NCI-H524 treated with DMSO at 0.1 percent for 48 hours (cell line): ENCODE measurements at places on chromosomes 3 and 15.
A peak's percentile ranks its signal among the peaks of the same experiment; 100 is the strongest.

DNA sequence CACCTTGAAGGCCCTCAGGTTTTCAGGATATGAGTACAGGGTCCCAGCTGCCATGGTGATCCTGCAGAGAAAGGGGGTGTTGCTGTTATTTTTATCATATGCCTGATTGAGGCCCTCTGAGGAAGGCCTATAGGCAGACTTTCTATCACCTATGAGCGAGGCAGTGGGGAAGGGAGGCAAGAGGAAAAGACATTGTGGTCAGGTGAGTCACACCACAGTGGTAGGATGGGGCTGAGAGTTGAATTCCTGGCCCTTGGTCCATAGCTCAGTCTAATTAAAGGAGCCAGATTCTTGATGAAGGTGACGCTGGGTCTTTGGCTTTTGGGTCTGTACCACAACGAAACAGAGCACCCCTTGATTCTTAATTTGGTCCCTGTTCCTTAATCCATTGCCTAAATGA, 72.7 kb downstream of the ZNF621 start:
- no peak for DNase-seq

DNA sequence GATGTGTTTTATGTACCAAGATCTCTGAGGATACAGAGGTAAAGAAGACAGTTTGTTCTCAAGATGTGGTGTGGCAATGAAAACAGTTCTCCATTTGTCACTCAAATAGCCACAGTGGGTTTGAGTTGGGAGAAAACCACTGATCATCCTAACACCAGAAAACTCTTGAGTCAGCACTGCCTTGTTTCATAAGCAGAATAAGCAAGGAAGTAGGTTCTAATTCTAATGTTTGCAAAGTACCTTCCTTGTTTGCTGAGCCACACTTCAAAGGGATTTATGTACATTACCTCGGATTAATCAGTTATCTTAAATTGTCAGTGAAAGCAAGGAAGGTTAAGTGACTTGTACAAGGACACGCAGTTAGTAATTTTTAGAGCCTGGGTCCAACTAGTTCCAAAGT, 107.8 kb upstream of the BOC start:
- DNase-seq = no peak

- peak; percentile 32 for DNase-seq
Observed at GRCh38 chr15:58771621-58772250, 634 bp downstream of the MINDY2 start.

GRCh38 chr3:10717756-10718155, 98.3 kb upstream of the SLC6A11 start:
- DNase-seq = no peak

DNA sequence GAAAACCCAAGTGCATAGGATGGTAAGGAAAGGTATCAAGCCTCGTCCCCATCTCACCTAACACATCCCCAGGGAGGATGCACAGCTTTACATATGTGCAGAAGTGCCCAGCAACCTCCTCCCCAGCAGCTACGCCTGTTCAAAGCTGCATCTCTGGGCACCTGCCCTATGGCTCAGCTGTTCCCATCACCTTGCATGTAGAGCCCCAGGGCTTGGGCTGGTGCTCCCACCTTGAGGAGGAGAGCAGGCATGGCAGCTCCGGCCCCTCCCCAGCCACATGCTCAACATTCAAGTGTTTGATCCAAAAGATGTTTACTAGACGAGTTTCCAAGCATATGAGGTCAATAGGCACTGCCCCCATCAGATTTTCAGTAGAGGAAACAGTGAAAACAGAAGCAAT, 173.5 kb downstream of the ATP10A start:
- DNase-seq = no peak

DNA sequence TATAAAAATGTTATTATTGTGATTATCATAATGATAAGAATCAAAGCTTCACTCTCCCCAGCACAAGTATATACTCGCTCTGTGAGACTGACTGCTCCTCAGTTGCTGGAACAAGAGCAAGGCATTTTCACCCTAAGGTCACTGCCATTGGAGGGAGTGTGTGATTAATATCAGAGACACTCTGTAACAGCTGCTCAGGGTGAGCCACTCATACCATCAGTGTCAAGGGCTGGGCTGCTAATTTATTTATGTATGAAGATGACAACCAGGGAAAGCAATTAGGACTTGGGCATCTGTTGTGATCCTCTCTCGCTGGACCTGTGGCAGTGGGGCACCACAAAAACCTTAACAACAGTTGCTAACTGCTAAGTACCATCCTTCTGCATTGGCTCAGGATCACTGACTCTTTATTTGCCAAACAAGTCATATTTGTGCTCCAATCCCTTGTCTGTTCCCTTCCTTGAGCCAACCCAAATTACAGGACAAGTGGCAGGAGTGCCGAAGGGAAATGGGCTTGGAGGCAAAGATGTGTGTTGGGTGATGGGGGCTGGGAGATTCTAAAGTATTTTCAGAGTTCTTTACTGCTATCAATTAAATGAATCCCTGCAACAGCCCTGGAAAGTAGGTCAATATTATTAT, 297.5 kb upstream of the STT3B start:
- peak; percentile 64 for DNase-seq

- DNase-seq = no peak
Observed at GRCh38 chr3:151276687-151277042, 1.7 kb downstream of the P2RY14 start.

GRCh38 chr3:22443571-22444233, 692.7 kb upstream of the ZNF385D start:
- no peak for DNase-seq

DNA sequence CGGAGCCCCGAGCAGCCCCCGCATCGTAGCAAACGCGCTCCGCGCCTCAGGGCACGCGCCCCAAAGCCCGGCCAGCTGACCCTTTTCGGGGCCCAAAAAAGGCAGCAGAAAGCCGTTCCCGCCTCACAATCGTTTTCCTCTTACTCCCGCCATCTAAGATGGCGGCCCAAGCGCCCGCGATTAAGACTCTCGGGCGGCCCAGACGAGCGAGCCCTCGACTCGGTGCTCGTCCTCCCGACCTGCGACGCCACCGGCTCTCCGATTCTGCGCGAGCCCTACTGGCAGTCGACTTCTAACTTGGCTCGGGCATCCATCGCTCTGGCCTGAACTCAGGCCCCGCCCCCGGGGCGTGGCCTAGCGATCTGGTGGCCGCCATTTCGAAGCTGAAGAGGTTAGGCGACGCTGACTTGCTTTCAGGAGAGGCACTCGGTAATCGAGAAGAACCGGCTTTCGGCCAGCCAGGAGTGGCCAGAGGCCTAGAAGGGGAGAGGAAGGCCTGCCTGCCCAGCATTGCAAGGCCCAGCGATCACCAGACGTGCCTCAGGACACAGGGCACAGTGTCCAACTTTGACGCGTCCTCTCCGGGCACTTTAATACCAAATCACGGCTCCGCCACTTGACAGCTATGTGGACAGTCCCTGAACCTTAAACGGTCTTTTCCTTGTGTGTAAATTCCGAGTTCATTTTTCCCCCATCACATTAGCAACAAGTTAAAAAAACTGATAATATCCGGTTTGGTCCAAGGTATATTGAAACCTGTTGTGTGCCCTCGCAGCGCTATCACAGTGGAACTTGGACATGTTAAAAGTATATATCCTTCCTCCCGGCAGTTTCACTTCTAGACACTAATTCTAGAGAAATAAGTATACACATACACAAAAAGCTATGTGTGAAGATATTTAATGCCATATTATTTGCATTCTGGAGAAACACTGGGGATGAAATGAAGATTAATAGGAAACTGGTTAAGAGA, at the start of gene RAF1:
RAF1 (minus strand) TSS at position 182 of the 973 bp plus-strand sequence. CDS start 45,396 bp downstream, outside the sequence.
- DNase-seq = peak; percentile 88

DNA sequence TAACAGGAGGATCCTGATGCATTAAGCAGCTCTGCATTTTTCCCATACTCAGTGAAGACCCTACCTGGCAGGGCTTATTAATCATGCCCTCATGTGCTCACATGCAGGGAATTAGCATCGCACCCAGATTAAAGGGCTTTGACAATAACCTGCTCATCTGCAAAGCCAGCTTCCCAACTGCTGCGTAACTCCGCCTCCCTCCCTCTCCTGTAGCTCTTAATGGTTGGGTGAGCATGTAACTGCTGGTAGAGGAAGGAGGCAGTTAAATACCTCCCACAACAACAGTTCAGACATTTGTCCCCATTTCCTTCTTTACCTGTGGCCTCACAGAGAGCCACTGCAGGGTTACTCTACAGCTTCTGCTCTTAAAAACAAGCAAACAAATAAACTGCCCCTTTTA, 203.6 kb upstream of the WNT5A start:
- DNase-seq = peak; percentile 17

GRCh38 chr3:122923611-122924010, 104.0 kb downstream of the SEMA5B start:
- no peak for DNase-seq

DNA sequence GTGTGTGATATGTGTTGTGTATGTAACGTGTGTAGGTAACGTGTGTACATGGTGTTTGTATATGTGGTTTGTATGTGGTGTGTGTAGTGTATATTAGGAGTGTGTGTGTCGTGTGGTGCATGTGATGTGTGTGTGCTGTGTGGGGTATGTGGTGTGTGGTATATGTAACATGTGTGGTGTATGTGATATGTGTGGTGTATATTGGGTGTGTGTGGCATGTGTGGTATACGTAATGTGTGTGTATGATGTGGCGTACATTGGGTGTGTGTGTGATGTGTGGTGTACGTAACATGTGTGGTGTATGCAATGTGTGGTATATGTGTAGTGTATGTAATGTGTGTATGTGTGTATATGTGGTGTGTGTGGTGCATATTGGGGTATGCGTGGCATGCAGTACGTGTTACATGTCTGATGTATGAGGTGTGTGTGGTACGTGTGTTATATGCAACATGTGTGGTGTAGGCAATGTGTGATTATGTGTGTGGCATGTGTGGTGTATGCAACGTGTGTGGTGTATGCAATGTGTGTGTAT, 41.2 kb downstream of the ARRDC4 start:
- DNase-seq = no peak

- DNase-seq = no peak
Observed at GRCh38 chr3:124972457-124972856, 37.9 kb upstream of the MUC13 start.

DNA sequence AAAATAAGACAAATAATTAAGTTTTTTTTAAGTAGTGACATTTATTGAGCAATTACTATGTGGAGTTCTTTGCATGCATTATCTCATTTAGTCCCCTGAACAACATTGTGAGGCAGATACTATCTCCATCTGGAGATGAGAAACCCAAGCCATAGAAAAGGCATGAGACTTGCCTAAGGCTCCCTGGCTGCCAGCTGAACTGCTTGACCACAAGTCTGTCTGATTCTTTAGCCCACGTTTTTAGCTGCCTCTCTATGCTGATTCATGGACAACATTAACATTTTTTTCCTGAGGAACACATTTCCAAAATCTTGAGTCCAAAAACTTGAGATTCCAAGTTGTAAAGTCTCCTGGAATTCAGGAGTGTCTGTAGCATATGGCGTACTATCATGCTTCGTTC, 263.6 kb upstream of the GOLGA6L4 start:
- no peak for DNase-seq

DNA sequence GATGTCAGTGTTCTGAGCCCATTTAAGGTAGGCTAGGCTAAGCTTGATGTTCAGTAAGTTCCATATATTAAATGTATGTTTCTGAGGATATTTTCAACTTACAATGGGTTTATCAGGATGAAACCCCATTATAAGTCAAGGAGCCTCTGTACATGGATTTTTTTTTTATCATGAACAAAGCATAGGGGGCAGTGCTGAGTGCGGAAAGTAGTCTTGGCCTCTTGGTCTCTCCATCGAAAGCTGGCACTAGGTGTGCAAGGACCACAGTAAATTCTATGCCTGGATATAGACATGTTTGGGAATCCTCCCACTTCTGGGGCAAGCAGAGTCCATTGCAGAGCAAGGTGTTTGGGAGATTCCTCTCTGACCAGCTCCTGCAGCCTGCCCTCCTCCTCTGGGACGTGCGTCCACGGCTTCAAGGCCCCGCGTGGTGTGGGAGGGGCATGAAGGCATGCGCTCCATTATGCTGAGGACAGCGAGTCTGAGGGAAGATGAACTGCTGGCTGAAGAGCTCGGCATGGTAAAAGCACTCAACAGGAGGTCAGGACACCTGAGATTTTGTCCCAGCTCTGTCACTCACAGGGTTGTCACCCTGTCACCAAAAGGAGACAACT, 122.9 kb upstream of the LIPC start:
- no peak for DNase-seq

GRCh38 chr3:61914276-61914675, 352.9 kb downstream of the PTPRG start:
- no peak for DNase-seq

GRCh38 chr15:61794276-61794675, 266.0 kb downstream of the VPS13C start:
- no peak for DNase-seq

- no peak for DNase-seq
Observed at GRCh38 chr15:71219101-71219500, 103.8 kb downstream of the THSD4 start.

DNA sequence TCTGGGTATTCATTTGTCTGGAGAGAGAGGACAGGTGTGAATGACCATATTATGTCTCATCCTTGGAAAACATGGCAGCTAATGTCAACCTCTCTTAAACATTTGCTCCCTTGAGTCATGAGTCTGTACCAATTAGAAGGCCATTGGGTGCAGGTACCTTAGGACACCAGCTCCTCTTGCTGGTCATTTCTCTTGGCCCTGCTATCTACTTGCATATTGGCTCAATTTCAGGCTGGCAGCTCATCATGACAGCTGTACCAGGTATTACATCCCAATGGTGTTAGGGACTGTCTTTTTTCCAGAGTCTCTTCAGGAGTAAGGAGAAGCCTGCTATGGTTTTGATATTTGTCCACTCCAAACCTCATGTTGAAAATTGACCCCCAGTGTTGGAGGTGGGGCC, 92.2 kb upstream of the ANKRD28 start:
- DNase-seq = no peak

- no peak for DNase-seq
Observed at GRCh38 chr3:172213200-172213599, 173.8 kb downstream of the FNDC3B start.

DNA sequence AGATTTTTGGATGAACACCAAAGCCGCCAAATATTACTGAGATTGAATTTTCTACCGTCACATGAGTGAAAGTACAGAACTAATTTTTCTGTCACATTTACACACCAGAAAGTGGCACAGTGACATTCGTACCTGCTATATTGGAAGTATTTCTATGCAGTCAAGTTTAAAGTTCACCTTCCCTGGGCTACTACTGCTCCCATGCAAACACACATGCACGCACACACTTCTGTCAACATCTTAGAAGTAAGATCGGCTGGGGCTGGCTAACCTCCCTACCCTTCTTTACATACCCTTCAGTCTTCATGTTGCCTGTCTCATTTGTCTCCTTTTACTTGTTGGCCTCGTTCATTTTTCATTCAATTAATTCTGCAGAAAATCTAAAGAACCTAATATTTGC, 19.0 kb upstream of the TM4SF1 start:
- no peak for DNase-seq

DNA sequence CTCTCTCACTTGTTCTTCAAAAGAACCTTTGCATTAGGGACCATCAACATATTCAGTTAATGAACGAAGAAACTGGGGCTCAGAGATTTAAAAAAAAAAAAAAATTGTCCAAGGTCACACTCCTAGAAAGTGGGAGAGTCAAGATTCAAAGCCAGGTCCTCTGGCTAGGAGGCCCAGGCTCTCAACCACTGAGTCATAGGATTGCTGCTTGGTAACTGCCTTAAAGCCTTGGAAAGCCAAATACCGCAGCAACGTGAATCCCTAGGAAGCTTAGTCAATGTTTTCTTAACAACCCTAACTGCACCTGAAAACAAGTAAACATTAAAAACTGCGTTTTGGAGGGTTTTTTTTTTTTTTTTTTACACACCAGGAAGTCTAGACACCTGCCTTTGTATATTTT, 156.8 kb downstream of the WNT5A start:
- no peak for DNase-seq
